Upper lobe of right lung (tissue), 1 donor: ENCODE measurements at places on chromosomes 16 and 17. TPM values are rescaled to one million over a fixed set of nuclear protein-coding genes. Genes with fewer than 3 reads are reported as not detected.

GRCh38 chr17:44093231-44093900 lies 22.8 kb downstream of the G6PC3 start:
- no peaks in the 10 kb centered on the region for H3K27me3 ChIP-seq
- peaks cover 51% of the 10 kb centered on the region for H3K36me3 ChIP-seq
- peaks cover 28% of the 10 kb centered on the region for H3K4me1 ChIP-seq
- no peak for DNase-seq
- H3K4me3 ChIP-seq = no peak overlapping the region
- no peak overlapping the region for H3K27ac ChIP-seq

DNA sequence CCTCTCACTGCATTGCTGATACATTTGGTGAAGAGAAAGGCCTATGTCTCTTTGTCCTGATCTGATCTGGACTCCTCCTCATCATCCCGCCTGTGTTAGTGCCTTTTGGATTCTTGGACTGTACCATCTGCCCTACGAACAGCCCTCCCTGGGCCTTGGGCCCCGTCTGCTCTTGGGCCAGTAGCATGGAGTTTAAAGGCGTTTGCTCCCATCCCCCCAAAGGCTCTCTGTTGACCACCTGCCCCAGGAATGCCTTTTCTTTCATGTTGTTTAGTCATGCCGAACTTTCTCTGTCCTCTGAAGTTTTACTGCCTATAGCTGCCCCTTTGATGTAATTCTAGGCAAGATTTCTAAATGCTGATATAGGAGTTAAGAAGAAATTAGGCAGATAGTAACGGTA lies 30.9 kb upstream of the MEAK7 start:
- H3K27me3 ChIP-seq = no peaks in the 10 kb centered on the region
- no peak for DNase-seq
- no peaks in the 10 kb centered on the region for H3K36me3 ChIP-seq
- no peak overlapping the region for H3K4me3 ChIP-seq
- no peak overlapping the region for H3K27ac ChIP-seq

MYH3 gene
- 2.8 TPM for total RNA-seq

GRCh38 chr17:66126231-66126630 lies 65.7 kb downstream of the CEP112 start:
- H3K27me3 ChIP-seq = no peaks in the 10 kb centered on the region
- H3K4me1 ChIP-seq = no peaks in the 10 kb centered on the region
- H3K27ac ChIP-seq = no peak overlapping the region

DNA sequence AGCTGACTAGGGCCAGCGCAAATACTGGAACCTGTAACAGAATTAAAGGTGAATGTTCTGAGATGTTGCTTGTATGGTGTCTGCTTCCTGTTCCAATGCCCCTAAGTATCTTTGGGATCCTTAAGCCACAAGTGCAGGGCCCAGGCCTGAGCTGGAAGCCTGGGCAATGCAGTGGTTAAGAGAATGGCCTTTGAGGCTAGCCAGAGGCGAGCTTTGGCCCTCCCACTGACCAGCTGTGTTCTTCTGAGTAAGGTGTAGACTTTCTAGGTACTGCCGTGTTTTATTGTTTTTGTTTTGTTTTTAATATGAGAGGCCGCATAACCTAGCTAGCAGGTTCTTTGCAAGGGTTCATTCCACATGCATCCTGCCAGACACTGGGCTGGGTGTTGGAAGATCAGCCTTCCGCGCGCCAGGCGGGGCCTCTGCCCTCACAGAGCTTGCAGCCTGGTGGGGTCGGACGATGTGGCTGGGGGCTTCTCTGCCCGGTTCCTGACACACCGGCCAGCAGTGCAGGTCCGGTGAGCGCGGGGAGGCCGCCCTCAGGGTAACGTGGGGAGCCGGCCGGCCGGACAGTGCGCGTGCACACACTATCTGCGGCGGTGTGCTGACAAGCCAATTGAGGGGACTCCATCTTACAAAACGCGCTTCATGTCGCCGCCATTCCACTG lies 551 bp upstream of the MLX start:
- H3K4me1 ChIP-seq = peaks cover 51% of the 10 kb centered on the region
- no peaks in the 10 kb centered on the region for H3K27me3 ChIP-seq
